ENCODE measurements at places on chromosomes 1 and 21.

GRCh38 chr1:37730376-37730775 is 34.5 kb downstream of the EPHA10 start:
- DNase-seq, result no peak

DNA sequence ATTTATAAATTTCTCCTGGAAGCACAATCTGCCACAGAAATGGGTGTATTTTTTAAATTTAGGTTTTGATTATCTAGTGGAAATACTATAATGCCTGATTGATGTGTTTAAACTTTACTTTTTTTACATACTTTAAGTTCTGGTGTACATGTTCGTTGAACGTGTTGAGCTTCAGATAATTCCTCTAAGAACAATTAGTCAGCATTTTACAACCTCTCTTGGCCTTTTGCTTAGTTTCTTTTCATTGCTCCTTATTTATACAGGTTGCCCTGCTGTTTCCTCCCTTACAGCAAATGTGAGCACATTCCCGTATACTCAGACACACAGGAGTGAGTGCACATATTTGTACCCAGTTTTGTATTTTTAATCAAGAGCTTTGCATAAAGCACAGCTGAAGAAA is 1038.9 kb downstream of the BRINP3 start:
- DNase-seq, result no peak

- no peak for DNase-seq
Observed at GRCh38 chr1:25893116-25893515, 13.1 kb downstream of the STMN1 start.

DNA sequence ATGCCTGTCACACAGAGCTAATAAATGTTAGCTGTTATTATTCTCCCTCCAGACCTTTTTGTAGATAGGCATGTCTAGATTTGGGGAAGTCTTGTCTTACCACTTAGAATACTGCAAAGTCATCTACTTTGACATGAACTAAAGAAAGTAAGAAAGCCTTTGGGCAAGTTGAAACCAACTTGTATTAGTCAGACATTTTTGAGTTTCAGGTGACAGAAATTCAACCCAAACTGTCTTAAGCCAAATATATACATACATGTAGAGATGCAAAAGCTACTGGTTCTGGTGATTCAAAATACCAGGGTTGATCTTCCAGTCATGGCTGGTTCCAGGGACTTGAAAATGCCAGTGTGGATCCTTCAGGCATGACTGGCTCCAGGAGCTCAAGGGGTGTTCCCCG is 276.8 kb upstream of the TMEM51 start:
- no peak for DNase-seq

DNA sequence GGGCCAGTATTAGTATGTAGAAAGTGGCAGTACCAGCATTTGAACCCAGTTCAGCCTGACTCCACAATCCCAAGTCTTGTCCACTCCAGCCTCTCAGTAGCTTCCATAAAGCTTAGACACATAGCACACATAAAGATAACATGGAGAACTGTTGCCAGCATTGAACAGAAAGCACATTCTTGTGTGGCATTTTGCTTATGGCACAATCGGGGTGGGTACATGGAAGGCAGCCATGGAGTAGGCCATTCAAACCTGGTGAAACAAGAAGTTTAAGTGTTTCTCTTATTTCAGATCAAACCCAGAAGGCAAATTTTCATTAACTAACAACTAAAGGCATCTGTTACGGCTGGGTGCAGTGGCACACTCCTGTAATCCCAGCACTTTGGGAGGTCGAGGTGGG is 102.7 kb downstream of the HIVEP3 start:
- no peak for DNase-seq

GRCh38 chr1:169918927-169919326 is 25.2 kb upstream of the SCYL3 start:
- DNase-seq, result no peak

DNA sequence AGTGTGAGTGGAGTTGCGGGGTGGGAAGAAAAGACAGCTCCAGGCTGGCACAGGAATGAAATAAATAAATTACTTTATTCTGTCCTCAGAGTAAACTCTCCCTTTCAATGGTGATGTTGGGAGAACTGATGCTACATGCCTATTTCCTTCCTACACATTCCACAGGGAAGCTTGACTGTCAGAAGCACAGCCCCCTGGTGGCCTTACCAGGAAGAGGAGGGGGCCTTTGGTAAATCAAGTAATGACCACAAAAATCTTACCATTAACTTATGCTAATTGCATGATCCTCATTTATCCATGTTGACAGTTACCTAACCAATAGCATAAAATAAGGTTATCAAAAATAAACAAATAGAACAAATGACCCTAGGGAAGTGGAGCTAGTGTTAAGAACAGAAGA is 605.0 kb upstream of the PKN2 start:
- DNase-seq, result no peak

DNA sequence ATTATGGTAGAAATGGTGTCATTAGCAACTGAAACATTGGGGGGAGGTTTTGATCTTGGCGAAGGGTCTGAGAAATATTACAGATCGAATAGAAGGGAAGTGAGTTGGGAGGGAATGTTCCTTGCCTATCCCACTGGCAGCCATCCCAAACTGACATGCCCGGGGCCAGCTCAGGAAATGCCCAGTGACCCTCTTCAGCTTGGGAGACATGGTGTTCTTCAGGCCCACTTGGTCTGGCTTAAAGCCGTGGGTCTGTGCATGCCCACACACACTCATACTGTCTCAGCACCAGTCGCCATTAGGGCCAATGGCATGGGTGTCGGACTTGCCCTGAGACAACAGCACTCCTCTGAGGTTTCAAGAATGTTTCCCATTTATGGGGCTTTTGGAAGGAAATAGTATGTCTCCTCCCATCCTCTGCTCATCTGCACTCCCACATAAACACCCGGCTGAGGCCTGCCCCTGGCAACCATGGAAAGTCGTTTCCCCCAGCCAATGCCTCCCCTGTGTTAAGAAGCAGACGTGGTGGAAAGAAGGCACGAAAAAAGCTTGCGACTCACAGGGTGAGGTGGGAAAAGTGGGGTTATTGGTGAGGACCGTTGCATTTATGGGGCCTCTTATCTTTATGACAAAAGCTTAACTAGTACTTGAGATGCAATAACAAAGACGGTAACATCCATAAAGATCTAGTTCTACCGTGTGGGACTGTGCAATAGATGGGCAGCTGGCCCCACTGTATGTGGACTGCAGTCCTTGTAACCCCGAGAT is 2.0 kb downstream of the RNF186 start:
- DNase-seq, result no peak

DNA sequence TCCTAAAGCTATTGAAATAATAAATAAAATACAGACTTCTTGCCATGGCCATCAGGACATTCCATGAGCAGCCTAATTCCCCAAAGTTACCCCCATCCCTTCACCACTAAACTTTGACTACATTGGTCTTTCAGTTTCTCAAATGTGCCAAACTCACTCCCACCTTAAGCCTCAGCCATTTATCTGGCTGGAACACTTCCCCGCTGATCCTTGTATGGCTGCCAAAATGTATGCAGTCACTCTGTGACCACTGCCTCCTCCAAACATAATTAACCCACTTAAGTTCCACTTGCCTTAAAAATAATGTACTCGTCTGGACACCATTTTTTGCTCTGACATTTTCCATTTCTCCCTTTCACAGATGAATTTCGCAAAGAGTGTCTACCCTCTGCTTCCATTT is 407.4 kb downstream of the NTNG1 start:
- DNase-seq, result no peak

DNA sequence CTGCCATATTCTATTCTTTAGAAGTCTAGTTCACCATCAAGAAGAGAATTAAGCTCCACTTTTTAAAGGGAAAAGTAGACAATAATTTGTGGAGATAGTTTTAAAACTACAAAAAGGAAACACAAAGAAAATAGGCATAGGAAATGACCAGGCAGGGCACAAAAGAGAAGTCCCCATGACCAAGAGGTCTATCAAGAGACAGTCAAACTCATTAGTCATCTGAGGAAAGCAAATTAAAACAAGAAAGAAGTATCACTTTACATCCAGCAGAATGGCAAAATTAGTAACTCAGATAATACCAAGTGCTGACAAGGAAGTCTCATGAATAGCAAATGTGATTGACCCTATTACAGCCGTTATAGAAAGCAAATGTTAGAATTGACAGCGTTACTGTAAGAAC is 243.7 kb upstream of the SNX7 start:
- no peak for DNase-seq

GRCh38 chr1:233086961-233087881 is 136.8 kb downstream of the NTPCR start:
- no peak for DNase-seq

DNA sequence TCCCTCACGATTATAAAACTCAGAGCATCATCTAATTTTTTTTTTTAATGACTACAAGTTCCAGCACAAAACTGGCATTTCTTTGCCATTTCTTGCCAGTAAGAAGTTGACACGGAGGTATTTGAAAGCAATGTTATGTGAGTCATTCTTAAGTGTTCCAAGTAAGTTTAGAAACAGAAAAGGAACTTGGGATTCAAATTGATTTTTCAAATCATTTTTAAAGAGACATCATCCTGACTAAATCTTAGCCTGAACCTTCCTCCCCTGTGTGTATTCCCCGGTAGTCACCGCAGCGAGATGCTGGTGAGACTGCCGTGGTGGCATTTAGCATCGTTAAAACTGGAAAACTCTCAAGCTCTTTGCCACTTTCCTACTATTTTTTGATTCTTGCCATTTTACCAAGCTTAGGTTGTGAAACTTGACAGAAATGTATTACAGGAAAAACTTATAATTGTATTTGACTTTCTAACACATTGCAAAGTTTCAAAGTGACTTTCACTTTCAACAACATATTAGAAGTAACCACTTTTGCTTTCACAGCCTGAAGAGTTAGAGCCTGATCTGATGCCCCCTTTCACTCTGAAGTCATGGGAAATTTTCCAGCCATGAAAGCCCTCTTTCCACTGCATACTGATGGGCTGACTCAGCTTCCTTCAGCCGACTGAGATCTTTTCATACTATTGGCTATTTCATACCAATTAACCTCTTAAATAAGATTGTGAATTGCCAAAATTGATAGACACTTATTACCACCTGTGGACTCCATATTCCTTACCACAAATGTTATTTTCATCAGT is 61.4 kb downstream of the OLFML2B start:
- no peak for DNase-seq

- no peak for DNase-seq
Observed at GRCh38 chr1:118627435-118627834, 360.7 kb downstream of the TBX15 start.

- no peak for DNase-seq
Observed at GRCh38 chr1:50529510-50529909, 106.3 kb upstream of the DMRTA2 start.

DNA sequence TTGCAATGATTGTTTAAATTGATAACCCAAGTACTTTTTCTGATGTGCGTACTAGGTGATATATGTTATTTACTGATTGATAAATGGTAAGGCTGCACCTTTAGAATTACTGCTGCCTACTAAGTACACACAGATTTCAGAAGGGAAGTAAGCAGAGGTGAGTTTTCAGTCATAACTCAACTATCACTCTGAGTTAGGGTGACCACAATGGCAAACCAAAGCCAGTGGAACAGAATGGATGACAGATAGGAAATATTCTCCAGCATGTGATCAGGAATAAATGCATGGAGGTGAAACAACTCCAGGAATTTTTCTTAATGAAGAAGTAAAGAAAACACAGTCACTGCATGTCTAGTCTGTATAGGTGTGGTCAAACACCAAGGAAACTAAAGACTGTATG is 7.5 kb upstream of the KCNJ15 start:
- DNase-seq, result no peak

DNA sequence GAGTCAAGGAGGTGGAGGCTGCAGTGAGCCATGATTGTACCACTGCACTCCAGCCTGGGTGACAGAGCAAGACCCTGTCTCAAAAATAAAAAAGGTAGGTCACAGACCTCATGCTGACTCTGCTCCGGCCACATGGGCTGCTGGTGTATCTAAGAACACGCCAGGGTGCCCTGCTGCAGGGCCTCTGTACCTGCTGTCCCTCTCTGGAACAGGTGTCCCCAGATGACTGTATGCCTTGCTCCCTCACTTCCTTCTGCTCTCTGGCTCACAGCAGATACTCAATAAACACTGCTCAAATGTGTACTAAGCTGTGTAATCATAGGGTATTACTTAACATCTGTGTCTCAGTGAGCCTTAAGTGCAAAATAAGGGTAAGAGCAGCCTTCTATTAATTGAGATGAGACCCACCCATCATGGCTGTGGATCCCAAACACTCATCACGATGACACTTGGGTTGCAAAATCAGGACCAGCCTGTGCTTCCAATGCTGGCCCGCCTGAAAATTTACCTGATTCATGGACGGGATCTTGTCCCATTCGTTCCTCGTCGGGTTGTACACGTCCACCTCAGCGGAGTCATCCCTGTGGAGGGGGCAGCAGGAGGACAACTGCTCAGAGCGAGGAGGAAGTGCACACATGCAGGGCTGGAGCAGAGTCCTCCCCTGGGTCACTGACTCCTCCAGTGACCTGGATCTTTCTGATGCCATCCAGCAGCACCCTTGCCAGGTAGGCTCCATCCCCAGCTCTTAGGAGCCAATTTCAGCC is 7.5 kb downstream of the KLHL21 start:
- DNase-seq, result no peak

- DNase-seq, result no peak
Observed at GRCh38 chr1:160352555-160352954, 9.4 kb downstream of the NCSTN start.

DNA sequence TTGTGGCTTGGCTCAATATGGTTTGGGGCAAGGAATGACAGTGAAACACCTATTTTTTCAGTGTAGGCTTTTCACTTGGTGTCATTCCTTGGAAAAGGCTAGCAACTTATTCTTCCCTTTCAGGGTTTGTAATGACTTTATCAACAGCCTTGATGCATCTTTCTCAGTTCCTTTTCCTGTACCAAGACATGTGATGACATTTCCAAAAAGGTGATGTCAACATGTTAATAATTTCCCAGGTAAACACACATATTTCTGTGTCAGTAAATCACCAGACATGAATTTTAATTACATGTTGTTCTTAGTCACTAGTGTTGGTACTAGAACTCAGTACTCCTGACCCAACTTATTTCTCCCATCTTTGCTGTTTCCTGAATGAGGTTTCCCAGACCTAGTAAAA is 37.8 kb upstream of the RRP15 start:
- DNase-seq, result no peak

GRCh38 chr1:30742963-30743559 is 14.5 kb downstream of the LAPTM5 start:
- DNase-seq, result no peak

GRCh38 chr1:21930080-21930571 is 7.0 kb downstream of the HSPG2 start:
- DNase-seq, result no peak

DNA sequence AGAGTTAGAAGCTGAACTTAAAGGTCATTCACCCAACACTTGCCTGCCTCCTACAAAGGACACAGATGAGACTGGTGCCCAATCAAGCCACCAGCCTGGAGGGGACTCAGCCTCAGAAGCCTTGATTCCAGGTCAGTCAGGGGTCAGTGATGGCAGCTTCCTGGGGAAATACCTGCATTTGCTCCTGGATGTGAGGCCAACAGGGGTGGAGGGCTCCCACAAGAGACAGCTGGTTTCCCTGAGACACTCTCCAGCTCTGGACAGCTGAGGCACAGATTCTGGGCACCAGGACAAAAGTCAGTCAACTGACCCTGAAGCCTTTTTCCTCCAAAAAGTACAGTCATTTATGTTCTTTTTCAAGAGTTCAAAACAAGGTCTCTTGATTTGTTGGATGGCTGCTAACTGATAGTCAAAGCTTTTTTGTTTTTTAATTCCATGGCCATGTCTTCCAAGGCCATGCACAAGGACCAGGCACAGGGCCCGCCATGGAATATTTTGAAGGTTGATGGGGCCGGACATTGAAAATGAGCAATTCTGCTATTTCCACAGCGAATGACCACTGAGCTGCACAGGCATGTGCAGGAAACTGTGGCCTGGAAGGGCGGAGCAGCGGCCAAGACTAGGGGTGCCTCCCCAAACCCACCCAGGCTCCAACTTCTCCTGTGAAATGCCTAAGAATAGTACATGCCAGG is 1.8 kb downstream of the C2CD2 start:
- DNase-seq, result no peak

Measured in stimulated activated CD4-positive, alpha-beta T cell treated with anti-CD3 and anti-CD28 coated beads, Interleukin-1b, Interleukin-23, amount 100 ng/mL, for 1 hour (primary cell).